ENCODE measurements at places on chromosomes 5 and 9.

DNA sequence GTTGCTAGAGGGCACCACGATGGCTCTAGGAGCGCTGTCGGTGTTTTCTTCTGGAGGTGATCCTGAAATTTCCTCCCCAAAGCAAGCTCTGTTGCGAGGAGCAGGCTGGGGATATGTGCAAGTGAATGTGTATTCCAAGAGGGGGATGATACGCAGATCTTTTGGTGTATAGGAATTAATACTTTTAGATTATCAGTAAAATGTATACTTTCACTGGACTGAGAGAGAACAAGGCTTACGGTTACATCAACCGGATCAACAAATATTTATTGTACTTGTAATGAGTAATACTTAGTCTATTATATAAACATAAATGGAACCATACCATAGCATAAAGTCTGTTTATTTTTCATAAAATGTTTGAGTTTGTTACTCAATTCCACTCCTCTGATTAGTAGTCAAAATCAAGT lies 632 bp upstream of the PRKAA1 start:
- no peak for DNase-seq

GRCh38 chr5:10233505-10233904 lies 16.2 kb downstream of the ATPSCKMT start:
- DNase-seq, result no peak

DNA sequence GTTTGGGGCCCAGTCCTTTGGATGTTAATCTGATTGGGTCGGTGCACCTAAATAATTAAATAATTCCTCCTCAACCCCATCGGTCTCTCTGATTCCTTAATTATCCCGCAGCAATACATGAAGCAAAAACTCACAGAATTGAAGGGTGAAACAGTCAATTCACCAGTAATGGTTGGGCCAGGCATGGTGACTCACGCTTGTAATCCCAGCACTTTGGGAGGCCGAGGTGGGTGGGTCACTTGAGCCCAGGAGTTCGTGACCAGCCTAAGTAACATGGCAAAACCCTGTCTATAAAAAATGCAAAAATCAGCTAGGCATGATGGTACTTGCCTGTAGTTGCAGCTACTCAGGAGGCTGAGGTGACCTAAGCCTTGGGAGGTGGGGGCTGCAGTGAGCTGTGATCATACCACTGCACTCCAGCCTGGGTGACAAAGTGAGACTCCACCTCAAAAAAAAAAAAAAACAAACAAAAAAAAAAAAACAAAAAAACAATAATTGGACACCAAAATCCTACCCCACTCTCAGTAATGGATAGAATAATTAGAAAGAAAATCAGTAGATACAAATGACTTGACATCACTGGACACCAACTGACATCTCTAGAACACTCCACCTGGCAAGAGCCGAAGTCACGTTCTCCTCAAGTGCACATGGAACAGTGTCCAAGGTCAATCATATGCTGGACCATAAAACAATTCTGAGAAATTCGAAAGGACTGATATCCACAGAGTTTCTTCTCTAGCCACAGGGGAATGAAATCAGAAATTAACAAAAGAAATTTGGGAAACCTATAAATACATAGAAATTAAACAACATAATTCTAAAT lies 5.3 kb downstream of the ABO start:
- no peak for DNase-seq

GRCh38 chr5:113163328-113163727 lies 186.7 kb downstream of the DCP2 start:
- no peak for DNase-seq

DNA sequence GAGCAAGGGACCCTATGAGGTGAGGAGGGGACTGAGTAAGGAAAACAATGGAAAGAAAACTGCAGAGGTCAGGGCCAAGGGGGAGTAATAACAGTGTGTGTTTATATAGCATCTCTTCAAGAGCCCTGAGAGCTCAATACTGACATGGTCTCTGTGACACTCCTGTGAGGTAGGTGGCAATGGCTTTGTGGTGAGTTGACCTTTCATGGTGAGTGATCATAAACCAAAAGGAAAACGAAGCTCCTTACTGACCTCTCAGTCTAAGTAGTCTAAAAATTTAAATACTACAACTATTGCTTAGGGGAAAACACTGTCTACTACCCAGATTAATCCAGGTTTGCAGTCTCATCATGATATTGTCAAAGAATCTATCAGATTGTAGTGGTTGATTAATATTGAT lies 130.9 kb downstream of the SNCAIP start:
- no peak for DNase-seq

- DNase-seq, result no peak
Observed at GRCh38 chr9:91273853-91274552, 87.7 kb downstream of the AUH start.

- no peak for DNase-seq
Observed at GRCh38 chr5:146761811-146762210, 116.7 kb downstream of the PPP2R2B start.

DNA sequence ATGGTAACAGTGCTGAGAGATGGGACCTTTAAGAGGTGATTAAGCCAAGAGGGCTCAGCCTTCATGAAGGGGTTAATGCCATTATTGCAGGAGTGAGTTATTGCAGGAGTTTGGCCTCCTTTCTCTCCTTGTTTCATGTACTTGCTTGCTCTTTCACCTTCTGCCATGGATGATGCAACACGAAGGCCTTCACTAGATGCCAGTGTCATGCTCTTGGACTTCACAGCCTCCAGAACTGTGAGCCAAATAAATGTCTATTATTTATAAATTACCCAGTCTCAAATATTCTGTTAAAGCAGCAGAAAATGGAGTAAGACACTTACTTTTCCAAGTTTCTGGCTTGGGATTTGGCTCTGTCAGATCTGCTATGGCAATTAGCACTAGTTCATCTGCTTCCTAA lies 38.4 kb upstream of the RECK start:
- DNase-seq, result no peak

DNA sequence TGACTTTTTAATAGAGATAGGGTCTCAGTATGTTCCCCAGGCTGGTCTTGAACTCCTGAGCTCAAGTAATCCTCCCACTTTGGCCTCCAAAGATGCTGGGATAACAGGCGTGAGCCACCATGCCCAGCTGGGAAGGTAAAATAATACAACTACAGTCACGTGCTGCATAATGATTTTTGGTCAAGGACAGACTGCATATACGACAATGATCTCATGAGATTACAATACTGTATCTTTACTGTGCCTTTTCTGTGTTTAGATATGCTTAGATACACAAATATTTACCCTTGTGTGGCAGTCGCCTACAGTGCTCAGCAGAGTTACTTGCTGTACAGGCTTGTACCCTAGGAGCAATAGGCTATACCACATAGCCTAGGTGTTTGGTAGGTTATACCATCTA lies 14.2 kb upstream of the IRF1 start:
- no peak for DNase-seq

- DNase-seq, result no peak
Observed at GRCh38 chr9:5671711-5672353, 42.9 kb downstream of the RIC1 start.

- no peak for DNase-seq
Observed at GRCh38 chr5:167208911-167209310, 1082.5 kb upstream of the WWC1 start.

- no peak for DNase-seq
Observed at GRCh38 chr5:150488519-150489359, 19.2 kb upstream of the NDST1 start.

DNA sequence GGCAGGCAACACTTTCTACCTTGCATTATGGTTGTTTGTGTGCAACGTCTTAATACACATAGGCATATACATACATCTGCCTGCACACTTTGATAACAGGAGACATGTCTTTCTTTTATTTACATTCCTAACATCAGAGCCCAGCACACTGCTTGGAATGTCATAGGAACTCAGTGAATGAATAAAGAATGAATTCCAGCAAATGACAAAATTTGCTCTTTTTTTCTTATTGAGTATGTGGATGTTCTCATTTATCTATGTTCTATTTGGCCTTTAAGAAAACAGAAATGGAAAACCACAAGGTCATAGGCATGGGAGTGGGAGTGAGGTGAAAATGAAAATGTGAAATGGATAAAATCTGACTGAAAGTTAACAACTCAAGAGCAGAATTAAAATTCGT lies 36.3 kb upstream of the PALM2AKAP2 start:
- DNase-seq, result no peak

GRCh38 chr9:16627521-16627920 lies 242.9 kb downstream of the BNC2 start:
- no peak for DNase-seq

- no peak for DNase-seq
Observed at GRCh38 chr9:124501771-124502320, 5.4 kb downstream of the NR5A1 start.

DNA sequence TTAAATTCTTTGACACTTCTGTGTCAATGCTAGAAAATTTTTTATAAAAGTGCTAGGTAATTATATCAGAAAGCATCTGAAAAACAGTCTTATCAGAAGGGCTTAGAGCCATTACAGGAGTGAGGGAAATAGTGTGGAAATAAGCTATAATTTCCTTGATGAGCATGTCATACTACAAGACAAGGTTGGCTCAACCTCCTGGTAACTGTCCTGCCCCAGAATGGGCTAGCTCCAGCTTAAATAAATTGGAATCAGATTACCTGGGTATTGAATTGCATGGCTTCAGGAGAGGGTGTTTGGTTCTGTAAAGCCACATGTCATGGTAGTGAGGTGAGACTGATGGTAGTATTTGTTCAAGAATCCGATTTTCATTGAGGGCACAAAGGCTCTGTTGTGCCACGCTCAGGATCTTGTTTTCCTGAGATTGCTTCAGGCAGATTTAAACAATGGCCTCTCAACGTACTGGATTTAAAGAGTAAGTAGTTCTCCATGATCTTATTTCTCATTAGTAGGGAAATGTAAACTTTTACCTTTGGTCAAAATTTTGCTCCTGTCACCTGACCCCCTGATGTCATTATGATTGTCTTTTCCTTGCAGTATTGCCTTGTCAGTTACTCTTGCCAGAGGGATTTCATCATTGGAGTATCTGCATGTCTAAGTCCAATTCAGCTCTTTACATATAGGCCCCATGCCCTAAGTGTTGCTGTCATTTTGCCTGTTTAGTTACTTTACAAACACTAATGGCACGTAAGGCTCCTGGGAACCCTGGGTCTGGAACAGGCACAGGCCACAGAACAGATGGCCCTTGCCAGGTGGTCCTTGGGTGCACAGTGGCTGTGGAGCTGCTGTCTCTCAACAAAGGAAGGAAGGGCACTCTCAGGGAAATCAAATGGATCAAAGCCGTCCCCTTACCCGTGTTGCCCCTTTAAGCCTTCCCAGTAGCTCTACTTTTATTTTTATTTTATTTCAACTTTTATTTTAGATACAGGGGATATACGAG lies 21.3 kb downstream of the TRIO start:
- no peak for DNase-seq

GRCh38 chr5:133612249-133612860 lies at the start of gene FSTL4:
Gene FSTL4, minus strand, starts transcription at chr5:133612541.
- no peak for DNase-seq
